ENCODE measurements at places on chromosomes 3 and 15.

DNA sequence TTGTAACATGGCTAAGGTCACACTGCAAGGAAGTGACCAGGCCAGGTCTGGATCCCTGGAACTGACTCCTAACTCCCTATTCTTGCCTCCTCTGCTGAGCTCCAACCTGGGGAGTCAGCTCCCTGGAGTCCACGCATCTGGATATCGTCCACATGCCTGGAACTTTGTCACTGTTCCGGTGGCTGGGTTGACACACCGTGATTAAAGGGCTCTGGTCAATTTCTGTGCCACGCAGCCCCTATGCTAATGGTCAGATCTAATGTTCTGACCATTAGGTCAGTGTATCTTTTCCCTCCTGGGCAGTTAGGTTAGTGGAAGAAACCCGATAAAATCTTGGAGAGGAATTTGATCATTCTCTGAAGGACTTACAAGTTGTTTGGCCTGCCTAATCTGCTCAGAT lies 1.6 kb upstream of the TPM1 start:
- DNase-seq, result no peak

- no peak for DNase-seq
Measured at GRCh38 chr15:69735121-69735520, 282.5 kb downstream of the RPLP1 start.

DNA sequence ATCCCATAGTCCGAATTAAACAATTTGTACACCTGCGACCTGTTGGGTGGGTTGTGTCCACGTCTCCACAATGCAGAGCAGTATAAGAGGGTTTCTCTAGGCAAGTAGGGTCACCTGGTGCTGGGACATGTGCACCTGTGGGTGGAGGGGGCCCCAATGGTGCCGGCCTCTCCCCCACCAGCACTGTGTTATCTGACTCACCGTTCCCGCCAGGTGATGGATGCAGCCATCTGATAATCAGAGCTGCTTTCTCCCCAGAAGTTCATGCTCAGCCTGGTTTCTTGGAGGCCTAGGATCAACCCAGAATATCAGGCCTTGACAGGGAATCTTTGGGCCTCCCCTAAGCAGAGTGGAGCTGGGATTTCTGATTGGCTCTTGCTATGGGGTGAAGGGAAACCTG lies 86.0 kb downstream of the DNAJB8 start:
- no peak for DNase-seq

DNA sequence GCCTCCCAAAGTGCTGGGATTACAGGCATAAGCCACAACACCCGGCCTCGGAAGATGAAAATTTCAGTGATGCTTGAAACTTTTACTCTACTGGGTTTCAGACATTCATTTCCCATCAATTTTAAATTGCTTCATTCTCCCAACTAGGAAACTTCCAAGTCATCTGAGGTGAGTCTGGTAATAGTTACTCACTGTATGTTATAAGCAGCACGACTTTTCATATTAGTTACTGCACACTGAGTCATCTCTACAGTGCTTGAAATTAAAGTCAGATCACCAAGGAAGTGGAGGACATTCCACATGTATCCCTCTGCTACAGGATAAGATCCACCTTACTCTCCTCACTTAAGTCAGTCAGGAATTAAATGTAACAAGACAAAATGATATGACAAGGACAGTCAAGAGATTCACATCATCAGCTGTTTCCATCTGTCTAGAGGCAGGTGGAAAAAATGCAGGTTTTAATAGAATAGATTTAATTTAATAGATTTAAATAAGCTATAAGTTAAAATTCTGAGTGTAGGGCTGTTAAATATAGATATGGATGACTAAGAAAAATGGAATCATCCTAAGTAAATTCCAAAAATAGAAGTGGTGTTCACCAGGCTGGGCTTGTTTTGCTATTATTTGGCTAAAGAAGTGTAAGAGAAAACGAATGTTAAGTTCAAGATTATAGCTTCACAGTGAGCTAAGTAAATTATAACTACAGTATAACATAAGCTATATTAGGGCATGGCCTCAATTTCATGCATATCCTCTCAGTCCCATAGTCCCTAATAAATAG lies 104.4 kb downstream of the TMCO5A start:
- peak; percentile 32 for DNase-seq

DNA sequence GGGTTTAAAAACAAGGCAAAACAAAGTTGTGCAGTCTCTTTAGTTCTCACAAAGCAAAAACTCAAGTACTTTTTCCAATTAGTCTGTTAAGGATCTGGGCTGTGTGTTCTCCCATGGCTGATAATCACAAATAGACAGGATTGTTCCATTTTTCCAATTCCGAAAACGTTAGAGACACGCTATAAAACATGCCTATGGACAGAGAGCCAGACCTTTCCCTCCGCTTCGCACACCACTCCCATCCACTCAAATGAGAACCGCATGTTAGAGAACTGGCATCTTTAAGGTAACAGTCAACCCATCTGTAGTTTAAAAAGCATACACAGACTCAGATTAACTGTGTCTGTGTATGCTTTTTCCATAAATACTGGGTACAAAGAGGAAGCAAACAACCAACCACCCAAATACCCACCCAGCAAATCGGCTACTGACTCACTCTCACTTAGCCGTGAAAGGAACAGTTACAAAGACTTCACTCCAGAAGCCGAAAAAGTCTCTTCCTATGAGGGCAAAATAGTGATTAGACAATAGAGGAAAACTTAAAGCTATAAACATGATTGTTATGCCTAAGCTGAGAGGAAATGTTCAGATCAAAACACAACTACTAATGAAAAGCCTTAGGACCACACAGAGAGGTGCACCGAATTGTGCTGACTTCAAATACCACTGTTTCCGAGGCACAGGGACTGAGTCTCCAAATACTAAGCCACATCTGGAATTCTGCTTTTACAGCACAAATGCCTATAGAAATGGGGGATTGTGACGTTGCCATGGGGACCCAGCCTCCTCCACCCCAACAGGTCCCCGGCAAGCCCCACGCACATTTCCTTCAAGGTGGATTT lies 36.1 kb downstream of the IL17RD start:
- no peak for DNase-seq

Data from AG09319 (cell line).